Dermis blood vessel endothelial cell (primary cell): ENCODE measurements at places on chromosomes 16 and 17.
A peak's percentile ranks its signal among the peaks of the same experiment; 100 is the strongest.

- DNase-seq: peak; percentile 84
These were observed 18.8 kb downstream of the RPH3AL start for GRCh38 chr17:333626-334396.

DNA sequence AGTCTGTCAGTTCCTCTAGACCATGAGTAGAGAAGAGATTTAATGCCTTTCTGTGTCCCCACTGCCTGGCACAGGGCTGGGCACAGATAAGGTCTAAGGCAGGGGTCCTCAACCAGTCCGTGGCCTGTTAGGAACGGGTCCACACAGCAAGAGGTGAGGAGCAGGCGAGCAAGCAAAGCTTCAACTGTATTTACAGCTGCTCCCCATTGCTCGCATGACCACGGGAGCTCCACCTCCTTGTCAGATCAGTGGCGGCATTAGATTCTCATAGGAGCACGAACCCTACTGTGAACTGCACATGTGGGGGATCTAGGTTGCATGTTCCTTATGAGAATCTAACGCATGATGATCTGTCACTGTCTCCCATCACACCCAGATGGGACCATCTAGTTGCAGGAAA, 1.8 kb downstream of the B9D1 start:
- DNase-seq: no peak

DNA sequence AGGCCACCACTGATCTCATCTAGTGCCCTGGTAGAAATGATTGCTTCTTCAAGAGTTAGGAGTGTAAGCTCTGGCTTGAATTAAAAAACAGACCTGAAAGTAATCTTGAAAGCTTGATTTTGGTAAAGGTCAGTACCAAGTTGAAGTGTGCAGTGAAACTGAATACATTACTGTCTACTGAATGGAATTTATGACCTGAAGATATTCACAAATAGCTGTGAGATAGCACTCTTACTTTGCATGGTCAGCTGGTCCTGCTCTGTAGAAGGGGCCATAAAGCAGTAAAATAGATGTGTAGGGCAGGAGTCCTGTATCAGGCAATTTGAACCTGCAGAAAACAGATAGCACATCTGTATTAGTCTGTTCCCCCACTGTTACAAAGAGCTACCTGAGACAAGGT, 78.6 kb downstream of the MYH13 start:
- no peak for DNase-seq

GRCh38 chr17:76383546-76384221, 725 bp upstream of the SPHK1 start:
- DNase-seq: peak; percentile 67

GRCh38 chr17:4206962-4207361, 56.8 kb downstream of the ANKFY1 start:
- DNase-seq: no peak

DNA sequence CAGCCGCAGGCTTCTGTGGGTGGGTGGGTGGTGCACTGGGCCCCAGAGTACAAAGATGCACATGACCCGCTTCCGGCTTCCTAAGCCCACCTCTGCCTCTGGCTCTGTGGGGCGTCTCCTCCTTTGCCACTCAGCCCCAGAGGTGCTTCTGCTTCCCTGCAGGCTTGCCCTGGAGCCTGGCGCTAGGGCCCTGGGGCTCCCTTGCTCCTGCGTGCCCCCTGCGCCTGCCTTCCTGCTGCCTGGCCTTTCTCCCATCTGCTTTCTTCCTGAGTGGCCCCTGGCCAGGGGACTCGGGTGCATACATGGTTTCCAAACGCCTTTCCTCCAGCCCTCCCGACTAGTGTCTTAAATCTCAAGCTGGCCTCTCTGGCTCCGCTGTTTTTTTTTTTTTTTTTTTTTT, 3.4 kb downstream of the WWOX start:
- DNase-seq: no peak

DNA sequence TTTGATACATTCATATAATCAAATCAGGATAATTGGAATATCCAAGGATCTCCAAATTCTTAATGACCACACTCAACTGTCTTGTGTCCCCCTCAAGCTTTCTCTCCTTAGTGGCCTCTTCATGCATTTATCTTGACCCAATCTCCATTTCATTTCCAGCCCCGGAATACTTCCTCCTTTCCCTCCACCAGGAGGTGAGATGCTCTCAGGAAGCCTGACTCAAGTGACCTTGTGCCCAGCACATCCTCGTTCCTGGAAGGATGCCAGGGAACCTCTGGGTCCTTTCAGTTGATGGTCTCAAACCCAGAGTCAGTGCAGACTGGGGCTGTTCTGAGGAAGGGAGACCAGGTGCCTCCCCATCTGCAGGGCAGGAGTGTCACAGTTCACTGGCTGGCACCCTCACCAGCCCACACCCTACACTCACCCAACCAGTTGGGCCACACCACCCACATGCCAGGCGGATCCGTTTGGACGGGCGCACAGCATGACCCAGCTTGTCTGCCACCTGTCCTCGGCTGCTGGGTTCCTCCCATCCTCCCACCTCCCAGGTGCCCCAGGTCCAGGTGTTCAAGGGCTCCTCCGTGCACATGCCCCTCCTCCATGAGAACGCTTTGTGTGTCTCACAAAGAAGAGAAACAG, 14.0 kb upstream of the EMP2 start:
- DNase-seq: no peak

DNA sequence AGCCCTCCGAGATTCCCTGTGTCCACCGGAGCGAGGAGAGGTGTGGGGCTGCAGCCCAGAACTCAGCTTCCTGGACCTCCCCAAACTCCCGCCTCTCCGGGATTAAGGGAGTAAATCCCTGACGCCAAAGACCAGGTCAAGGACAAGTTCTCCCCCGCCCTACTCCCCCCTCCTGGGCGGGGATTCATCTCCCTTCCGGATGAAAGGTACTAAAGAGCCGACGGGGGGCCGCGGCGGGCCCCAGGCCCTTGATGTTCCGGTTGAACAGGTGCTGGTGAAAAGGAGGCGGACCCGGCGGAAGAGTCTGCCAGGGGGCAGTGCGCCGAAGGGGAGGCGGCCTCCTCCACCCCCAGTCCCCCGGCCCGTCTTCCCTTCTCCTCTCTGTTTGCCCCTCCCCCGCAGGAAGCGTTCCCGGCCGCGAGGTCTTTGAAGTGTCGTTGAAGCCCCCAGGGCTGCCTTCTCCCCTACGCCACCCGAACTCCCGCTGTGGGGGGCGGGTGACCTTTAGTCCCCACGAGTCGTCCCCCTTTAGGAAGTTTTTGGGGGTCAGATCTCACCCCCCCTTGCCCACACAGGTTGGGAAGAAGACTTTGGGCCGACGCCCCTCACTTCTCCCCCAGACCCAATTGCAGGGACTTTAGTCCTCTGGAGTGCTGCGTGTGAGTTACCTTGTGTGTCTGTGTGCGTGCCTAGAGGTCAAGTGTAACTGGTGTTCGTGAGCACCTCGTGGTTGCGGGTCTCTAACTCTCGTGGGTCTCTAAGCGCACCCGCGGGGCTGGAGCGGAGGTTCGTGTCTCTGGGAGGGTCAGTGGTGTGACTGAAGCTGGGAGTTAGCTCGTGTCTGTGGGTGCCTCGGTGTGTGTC, 1.1 kb upstream of the MLLT6 start:
- peak; percentile 37 for DNase-seq

- no peak for DNase-seq
These were observed 258.6 kb downstream of the NTN1 start for GRCh38 chr17:9279893-9280292.

GRCh38 chr17:7884581-7885366, 3.8 kb upstream of the CHD3 start:
- peak; percentile 9 for DNase-seq

DNA sequence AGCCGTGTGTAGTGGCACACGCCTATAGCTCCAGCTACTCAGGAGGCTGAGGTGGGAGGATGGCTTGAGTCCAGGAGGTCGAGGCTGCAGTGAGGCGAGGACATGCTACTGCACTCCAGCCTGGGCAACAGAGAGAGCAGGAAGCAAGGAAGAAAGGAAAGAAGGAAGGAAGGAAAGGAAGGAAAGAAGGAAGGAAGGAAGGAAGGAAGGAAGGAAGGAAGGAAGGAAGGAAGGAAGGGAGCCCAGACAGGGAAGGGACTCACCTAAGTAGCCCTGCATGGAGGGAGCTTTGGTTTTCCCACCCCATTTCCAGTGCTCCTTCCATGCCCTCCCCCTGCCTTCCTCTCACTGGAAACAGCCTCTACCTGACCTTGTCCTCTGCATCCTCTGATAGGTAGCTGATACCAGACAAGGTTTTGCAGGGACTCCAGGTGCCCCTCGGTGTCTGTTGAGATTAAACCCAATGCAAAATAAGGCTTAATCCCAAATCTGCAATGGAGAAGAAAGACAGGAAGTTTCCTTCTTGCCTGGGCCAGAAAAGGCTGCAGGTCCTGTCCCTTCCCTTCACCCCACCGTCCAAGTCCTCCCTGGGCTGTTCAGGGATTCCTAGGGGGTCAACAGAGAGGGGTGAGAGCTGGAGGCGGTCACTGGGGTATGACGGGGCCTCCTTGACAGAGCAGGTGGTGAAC, 21.5 kb upstream of the CA4 start:
- no peak for DNase-seq

GRCh38 chr16:9357829-9358228, 266.4 kb downstream of the HAPSTR1 start:
- DNase-seq: no peak

- no peak for DNase-seq
These were observed 39.1 kb downstream of the SPOP start for GRCh38 chr17:49638818-49639217.

- no peak for DNase-seq
These were observed 107.0 kb downstream of the ARHGAP44 start for GRCh38 chr17:12896180-12896785.

DNA sequence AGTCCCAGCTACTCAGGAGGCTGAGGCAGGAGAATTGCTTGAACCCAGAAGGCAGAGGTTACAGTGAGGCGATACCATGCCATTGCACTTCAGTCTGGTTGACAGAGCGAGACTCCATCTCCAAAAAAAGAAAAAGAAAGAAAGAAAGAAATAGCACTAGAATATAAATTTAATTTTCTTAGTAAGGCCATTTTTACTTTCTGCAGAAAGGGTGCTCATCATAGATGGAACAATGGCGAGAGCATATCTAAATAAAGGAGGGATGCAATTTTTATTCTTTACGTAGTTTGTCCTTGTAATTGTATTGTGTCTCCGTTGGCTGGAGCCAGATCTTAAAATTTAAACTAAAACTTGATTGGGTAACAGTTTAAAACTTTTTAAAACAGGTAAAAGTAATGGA, 85.6 kb upstream of the RPRML start:
- DNase-seq: no peak

GRCh38 chr17:1959871-1960544, 65.1 kb downstream of the RTN4RL1 start:
- DNase-seq: no peak

- DNase-seq: no peak
These were observed 12.4 kb downstream of the MPRIP start for GRCh38 chr17:17054636-17055035.

GRCh38 chr17:57257195-57257894, 1.0 kb downstream of the MSI2 start:
- DNase-seq: peak; percentile 12

- peak; percentile 99 for DNase-seq
These were observed 46.6 kb downstream of the PECAM1 start for GRCh38 chr17:64343833-64344637.

GRCh38 chr16:66551788-66552285, 539 bp upstream of the CKLF start:
- no peak for DNase-seq

DNA sequence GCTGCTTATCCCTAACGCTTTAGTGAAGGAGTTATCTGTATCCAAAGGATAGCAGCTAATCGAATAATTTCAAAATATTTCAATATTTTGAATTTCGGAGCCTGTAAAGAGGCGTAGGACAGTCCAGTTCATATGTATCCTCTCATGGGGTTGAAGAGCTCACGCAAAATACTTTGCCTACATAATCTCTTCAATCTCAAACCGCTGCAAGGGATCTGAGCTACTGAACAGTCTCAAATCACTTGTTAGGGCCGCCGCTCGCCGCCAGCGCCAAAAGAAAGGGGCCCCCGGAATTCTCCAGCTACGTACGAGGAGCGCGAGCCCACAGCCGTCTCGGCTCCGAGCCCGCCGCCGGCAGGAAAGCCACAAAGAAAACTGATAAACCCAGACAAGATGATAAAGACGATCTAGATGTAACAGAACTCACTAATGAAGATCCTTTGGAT, 601 bp upstream of the RFWD3 start:
- DNase-seq: peak; percentile 41

GRCh38 chr17:7406235-7406825, 1.3 kb upstream of the NLGN2 start:
- DNase-seq: no peak

DNA sequence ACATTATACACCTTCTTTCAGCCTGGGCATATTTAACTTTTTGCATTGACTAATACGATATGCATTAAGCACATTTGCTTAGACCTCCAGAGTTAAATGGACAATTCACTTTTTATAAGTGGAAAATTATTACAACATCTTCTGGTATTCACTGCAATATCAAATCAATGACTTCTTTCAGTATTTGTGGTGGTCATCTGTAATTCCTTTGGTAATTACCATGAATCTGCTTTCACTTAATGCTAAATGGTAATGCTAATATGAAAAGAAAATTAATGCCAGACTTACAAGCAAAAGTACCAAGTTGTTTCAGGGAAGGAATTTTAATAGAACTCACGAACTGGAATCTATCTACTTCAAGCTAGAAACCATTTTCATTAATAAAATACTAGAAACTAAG, 6.4 kb downstream of the GPATCH8 start:
- DNase-seq: no peak

DNA sequence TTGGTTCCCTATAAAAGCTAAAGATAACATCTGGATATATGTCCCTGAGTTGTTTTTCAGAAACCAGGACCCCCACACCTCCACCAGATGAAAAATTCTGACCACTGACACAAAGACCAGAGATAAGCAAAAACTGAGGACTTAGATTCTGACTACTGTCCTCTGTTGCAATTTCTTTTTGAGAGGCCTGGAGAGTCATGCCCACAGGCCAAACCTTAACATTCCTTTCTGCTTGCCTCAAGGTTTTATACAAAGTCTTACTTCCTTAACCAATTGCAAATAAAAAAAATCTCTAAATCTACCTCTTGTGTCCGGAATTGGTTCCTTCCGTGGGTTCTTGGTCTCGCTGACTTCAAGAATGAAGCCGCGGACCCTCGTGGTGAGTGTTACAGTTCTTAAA, 228.5 kb downstream of the ABCC12 start:
- no peak for DNase-seq

DNA sequence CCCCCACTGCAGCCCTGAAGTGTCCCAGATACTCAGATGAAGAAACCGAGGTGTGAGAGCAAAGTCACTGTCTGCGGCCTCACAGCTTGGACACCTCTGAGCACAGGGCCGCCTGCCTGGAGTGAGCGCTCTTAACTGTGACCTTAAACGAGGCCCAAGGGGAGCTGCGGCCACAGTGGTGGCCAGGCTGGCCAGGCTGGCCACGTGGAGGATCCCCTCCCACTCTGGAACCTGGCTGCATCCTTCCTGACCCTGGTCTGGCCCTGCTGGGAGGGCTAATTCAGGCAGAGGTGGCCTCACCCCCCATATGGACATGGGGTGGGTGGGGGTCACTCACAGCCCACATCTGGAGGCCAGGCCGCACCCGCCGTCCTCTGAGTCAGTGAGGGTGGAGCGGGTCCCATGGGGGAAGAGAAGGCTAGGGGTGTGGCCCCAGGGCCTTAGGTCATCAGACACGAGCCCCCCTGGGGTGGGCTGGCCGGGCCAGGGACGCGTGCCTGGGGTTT, 6.6 kb downstream of the VASN start:
- no peak for DNase-seq

GRCh38 chr17:79657861-79658810, 47.3 kb upstream of the RBFOX3 start:
- DNase-seq: no peak
